ENCODE measurements at places on chromosomes 12 and 14. TPM values are rescaled to one million over a fixed set of nuclear protein-coding genes. Genes with fewer than 3 reads are reported as not detected.

- no peak for DNase-seq
These were observed 540 bp downstream of the PAX9 start for GRCh38 chr14:36662258-36662542.

DNA sequence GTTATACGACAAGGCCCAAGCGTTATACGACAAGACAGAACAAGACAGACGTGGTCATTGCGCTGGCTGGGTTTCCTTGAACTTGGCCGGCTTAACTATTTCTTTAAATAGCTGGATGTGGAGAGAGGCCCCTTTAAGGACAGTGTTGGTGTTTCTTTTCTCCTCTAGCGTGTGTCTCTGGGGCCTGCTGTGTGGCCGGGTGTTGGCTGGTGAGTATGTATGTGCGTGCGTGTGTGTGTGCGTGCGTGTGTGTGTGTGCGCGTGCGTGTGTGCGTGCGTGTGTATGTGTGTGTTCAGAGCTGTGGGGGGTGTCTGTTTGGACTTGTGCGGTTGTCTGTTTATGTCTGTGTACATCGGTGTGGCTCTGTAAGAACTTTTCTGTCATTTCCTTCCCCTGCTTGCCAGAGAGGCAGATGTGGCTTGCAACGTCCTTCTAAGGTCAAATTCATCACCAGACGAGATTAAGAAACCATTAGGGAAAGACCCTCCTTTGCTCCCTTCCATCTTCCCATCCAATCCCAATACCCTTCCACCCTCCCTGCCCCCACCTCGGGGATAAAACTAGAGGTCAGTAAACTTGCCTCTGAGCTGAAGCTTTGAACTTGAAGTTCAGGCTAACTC lies 78.6 kb upstream of the TBX3 start:
- DNase-seq, result no peak

- no peak for DNase-seq
These were observed 475.6 kb upstream of the MIS18BP1 start for GRCh38 chr14:45728434-45729225.

DNA sequence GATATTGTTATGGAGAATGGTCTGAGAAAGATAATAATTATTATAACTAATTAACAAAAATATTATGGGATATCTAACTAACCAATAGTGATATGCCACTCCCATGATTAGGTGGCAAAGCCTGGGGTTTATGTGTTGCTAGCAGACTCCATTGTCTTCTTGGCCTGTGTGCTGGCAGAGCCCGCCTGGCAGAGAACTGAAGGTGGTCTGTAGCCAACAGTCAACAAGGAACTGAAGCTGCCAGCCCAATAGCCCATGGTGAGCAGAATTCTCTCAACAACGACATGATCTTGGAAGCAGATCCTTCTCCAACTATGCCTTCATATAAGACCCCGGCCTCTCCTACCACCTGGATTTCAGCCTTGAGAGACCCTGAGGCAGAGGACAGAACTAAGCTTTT lies 258.8 kb downstream of the SLC15A4 start:
- no peak for DNase-seq

- DNase-seq, result no peak
These were observed 81.6 kb downstream of the PLEKHG7 start for GRCh38 chr12:92784356-92784755.

GRCh38 chr12:113940357-113941207 lies 25.5 kb downstream of the RBM19 start:
- no peak for DNase-seq

DNA sequence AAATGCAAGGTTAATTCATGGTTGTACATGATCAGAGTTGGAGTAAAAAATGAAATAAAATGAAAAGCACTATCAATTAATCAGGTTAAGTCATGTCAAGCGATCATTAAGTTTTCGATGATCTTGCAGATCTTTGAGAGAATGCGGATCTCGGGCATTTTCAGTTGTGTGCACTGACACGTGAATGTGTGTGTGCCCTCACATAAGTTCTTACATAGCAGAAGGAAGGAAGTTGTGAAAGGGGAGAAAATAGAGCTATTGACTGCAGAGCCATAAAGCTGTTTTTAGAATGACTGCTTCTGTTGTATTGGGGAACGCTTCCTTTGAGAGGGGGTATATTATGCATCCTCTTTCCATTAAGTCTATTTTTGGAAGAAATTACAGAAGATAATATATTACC lies 101.3 kb downstream of the HMGA2 start:
- DNase-seq, result no peak

DNA sequence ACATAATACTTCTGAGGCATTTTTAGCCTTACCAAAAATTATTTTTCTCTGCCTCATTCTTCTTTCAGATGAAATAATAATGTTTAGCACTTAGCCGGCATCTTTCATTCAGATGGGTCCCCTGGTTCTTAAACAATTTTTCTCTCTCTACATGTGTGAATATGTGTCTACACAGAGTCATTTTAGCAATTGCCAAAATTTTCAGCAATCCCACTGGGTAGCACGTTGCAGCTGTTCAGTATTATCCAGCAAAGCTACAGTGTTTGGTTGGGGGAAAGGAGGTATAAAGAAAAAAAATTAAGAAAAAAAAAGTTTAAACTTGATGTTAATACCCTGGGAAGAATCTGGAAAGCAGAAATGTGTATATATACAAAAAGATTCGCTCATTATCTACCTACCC lies 160.5 kb upstream of the TRHDE start:
- DNase-seq, result no peak

- no peak for DNase-seq
These were observed 217.5 kb downstream of the DPY19L2 start for GRCh38 chr12:63450816-63451215.

- DNase-seq, result no peak
These were observed 274.9 kb upstream of the MGAT4C start for GRCh38 chr12:86530996-86531655.

- no peak for DNase-seq
These were observed 103.1 kb upstream of the PPM1H start for GRCh38 chr12:63037746-63038712.

GRCh38 chr12:131854861-131855476 lies 26.8 kb downstream of the MMP17 start:
- DNase-seq, result no peak

- DNase-seq, result no peak
These were observed 124.0 kb downstream of the ESR2 start for GRCh38 chr14:64170181-64170580.

DNA sequence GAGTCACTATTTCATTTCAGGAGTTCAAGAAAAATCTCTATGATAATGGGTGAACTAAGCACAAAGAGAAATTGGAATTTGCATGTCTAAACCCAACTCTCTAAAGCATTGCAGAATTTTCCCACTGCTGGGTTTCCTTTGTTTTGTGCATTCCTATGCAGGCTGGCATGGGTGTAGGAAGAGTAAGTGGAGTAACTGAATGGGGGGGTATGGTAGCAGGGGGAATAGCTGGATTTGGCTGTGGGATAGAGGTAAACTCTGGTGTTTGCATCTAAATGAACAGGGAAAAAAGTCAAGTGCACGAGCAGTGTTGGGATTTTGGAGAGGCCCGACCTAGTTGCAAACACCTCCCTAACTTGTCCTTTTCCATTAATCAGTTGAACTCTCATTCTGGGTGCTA lies 159.1 kb downstream of the ANO4 start:
- no peak for DNase-seq

DNA sequence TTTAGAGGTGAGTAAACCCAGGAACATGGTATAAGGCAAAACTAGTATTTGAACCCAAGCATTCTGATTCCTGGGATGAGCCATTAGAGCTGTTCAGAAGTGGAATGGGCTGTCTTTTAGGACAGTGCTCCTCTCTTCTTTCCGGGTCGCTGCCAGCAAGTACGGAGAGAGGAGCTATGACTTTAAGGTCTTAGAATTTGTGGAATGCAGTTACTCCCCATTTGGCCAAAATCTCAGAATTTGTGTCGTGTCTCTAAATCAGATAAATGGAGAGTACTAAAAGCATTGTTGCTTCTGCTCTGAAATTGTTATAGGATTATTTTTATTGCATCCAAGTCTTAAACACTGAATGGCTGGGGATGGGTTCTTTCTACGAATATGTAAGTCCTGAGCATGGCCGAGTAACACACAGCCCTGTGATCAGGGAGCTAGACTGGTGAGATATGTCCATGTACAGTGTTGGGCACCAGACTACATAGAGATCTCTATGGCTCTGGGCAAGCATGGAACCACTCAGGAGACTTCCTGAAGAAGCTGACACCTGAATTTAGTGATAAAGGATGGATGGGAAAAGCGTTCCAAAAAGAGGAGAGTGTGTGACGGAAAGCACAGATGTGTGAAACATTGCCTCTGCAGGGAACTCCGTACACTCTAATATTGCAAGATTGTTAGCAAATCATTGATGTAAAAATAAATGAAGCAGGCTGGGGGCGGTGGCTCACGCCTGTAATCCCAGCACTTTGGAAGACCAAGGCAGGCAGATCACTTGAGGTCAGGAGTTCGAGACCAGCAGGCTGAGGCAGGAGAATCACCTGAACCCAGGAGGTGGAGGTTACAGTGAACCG lies 184.7 kb downstream of the SRGAP1 start:
- DNase-seq, result no peak

- no peak for DNase-seq
These were observed 21.4 kb upstream of the NCOR2 start for GRCh38 chr12:124588751-124589267.

Gene GNB3
- total RNA-seq, result 4.5 TPM

Gene RFX4
- not detected for total RNA-seq

Gene ZNF664
- 90.5 TPM for total RNA-seq

Gene CRACR2A
- total RNA-seq, result 27.3 TPM

Gene ADCY6
- 98.0 TPM for total RNA-seq

Measured in ureter (tissue), 1 donor.